Stimulated activated CD4-positive, alpha-beta T cell treated with anti-CD3 and anti-CD28 coated beads, Interleukin-4, amount 100 ng/mL, for 4 hours (primary cell): ENCODE measurements at places on chromosomes 4 and X.

DNA sequence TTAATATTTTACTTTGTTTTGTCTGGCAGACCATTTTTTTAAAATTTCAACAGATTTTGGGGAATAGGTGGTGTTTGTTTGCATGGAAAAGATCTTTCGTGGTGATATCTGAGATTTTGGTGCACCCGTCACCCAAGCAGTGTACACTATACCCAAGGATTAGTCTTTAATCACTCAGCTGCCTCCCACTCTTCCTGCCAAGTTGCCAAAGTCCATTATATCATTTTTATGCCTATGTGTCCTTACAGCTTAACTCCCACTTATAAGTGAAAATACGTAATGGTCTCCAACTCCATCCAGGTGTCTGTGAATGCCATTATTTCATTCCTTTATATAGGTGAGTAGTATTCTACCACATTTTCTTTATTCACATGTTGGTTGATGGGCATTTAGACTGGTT, 281.7 kb upstream of the GK2 start:
- DNase-seq = no peak

DNA sequence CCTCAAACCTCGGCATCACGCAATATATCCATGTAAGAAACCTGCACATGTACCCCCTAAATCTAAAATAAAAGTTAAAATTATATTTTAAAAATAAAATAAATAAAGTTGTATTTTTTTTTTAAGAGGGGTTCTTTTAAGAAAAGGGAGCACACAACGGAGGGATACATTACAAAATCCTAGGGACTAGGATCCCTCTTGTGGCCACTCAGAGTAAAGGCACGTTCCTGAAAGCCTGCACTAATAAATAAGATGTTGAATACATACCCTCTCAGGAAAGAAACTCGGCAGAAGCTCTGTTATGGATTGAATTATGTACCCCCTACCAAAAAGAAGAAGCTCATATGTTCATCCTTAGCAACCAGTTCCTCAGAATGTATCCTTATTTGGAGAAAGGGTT, 50.9 kb upstream of the PRDX4 start:
- DNase-seq = no peak

DNA sequence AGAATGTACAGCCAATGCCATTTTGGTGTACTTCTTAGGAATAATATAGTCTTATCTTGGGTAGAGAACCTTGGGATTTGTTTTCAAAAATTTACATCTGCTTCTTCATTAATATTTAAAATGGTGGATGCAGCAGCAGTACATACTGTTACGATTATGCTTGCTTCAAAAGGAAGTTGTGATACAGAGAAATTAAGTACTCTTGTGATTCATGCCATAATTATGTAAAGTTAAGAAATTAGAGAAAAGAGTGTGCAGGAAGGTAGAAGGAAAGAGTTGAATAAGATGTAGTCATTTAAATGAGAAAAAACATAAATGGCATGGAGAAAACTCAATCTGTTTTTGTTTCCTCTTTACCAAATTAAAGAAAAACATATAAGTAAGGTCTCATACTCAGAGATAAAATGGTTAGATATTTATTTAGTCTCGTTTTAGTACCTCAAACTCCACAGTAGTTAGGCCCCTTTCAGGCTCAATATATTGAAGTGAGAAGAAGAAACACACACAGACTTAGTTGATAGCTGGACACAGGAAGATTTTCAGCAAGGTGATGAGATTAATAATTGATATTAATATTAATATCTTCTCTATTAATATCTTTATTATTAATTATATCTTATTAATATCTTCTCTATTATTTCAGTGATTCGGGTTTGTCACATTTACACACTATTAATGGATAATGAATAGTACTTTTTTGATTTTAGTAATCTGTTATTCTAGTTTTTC, 70.1 kb upstream of the HPGD start:
- no peak for DNase-seq

- no peak for DNase-seq
These were observed 5.4 kb upstream of the MSX1 start for GRCh38 chr4:4853921-4854648.

DNA sequence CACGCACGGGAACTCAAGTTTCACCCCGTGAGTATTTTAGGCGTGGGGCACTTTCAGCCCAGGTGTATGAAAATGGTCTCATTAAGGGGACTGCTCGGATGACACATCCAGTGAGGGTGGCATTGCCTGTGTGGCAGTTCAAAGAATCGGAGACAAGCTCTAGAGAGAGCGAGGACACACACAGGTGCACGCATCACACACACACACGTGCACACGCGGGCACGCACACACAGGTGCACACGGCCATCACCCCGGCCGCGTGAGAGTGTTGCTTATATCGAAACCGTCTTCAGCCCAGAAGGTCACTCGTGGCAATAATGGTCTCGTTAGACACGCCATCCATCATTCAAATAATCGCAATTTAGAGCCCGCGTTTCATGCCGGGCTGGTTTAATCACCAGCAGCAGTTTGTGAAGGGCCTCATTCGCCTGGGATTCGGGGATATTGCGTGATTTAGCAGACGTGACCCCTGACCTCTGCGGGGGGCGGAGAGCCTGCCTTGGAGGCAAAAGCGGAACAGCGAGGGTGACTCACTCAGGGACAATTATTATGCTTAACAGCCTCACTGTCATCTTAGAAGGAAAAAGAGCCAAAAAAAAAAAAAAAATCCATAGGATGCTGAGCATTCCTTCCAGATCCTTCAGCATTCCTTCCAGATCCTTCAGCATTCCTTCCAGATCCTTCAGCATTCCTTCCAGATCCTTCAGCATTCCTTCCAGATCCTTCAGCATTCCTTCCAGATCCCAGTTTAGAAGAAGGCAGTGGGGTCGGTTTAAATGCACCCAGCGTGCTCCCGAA, 89.4 kb upstream of the PPP2R3B start:
- no peak for DNase-seq

GRCh38 chrX:151901826-151902225, 10.9 kb upstream of the MAGEA4 start:
- no peak for DNase-seq

DNA sequence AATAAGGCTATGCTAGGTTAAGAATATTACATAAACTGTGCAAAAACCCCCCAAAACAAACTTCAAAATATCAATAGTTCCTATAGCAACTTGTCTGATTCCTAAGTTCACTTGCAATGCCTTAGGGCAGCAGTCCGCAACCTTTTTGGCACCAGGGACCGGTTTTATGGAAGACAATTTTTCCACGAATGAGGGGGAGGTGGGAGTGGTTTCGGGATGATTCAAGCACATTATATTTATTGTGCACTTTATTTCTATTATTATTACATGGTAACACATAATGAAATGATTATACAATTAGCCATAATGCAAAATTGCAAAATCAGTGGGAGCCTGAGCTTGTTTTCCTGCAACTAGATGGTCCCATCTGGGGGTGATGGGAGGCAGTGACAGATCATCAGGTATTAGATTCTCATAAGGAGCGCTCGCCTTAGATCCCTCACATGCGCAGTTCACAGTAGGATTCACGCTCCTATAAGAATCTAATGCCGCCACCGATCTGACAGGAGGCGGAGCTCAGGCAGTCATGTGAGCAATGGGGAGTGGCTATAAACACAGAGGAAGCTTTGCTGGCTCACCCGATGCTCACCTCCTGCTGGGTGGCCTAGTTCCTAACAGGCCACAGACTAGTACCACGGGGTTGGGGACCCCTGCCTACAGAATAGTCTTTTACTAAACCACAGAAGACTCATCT, 39.7 kb downstream of the ACOX3 start:
- DNase-seq = no peak

GRCh38 chr4:153233761-153234371, 29.6 kb downstream of the TRIM2 start:
- DNase-seq = no peak

DNA sequence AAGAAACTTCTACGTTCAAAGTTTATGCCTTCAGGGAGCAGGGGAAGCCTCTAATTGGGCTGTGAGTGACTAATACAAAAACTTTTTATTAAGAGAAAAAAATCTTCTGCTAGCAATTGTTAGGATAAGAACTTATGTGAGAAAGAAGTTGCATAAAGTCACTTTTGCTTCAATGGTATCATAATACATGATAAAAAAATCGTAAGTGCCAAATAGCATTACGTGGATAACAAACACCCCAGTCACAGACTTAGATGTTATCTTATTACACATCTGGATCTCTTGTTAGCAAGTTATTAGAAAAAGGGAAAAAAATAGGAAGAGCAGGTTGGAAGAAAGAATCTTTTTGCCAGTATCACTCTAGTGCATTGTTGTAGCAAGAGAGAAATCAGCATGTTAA, 4.2 kb upstream of the NDST4 start:
- no peak for DNase-seq

- DNase-seq = no peak
These were observed 627.0 kb downstream of the BCOR start for GRCh38 chrX:39470588-39471407.

GRCh38 chr4:147736458-147736857, 4.6 kb downstream of the ARHGAP10 start:
- DNase-seq = no peak

DNA sequence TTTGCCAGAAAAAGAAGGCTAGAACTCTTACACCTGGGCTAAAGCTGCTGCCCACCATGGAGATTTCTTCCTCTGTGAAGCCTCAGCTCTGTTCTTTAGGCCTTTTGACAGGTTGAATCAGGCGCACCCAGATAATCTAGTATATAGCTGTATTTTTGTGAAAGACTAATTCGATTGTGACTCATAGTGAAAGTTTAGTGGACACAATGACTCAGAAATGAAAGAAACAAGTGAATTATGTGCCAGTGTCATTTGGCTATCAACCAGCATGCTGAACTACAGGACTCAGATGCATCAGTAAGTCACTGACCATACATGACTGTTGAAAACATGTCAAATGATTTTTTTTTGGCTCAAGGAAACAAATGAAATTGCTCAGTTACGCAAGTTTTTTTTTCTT, 425.4 kb downstream of the SLITRK2 start:
- DNase-seq = no peak

GRCh38 chr4:167956676-167957075, 135.7 kb upstream of the ANXA10 start:
- DNase-seq = no peak

DNA sequence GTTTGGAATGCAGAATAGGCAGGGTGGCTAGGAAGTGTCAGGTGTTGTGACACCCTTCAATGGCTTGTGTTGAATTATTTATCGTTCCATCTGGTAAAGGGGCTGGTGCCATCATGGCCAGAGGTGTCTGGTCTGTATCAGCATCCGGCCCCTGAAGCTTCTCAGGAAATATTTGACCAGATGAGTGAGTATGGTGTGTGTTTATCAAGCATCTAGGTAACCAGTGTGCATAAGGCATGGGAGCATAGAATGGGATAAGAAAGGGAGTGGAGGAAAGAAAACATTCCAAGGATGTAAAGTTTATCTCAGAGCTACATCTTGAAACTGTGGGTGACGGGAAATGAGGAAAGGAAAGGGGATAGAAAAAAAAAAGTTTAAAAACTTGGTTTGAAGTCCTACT, 109.4 kb downstream of the KLHL4 start:
- no peak for DNase-seq

GRCh38 chr4:33262824-33263223, 2542.7 kb downstream of the PCDH7 start:
- DNase-seq = no peak

- DNase-seq = no peak
These were observed 237.5 kb downstream of the PAPSS1 start for GRCh38 chr4:107482546-107482945.

DNA sequence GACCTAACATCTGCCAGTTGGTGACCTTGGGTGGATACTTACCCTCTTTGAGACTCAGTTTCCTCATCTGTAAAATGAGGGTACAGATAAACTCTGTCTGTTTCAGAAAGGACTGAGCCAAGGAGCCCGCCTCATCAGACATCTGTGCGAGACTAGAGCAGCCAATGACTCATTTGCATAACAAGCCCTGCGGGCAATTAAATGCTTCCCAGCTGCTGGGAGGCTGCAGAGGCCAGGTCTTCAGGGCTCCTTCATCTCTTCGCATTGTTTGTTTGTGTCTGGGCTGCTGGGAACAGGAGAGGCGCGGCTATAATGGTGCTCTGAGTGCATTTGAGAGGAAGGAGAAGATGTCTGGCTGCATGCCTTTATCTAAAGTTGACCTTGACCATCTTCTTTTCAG, 85.0 kb downstream of the ADRA2C start:
- DNase-seq = no peak

DNA sequence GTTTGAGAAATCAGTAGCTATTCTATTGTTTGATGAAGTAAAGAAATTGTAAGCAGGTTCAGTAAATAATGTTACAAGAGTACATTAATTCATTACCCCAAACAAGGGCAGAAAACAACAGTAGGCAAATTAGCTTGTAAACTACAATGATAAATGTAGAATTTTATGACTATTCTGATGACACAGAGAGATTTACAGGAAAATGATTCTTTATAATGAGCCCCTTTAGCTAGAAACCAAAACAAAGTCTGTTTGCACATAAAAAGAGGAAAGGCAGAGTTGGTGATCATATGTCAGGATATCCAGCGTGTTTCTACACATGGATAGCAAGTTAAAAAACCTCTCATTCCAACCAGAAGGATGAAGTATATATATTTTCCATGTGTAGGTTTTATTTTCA, 204.8 kb downstream of the CFAP299 start:
- no peak for DNase-seq

- DNase-seq = no peak
These were observed at the start of gene GPR78 for GRCh38 chr4:8580321-8581093. TSS of gene GPR78 (plus strand) at chr4:8580392. CDS start at chr4:8580983, 591 bp downstream.

GRCh38 chrX:73765776-73766430, 202.9 kb downstream of the CHIC1 start:
- no peak for DNase-seq

DNA sequence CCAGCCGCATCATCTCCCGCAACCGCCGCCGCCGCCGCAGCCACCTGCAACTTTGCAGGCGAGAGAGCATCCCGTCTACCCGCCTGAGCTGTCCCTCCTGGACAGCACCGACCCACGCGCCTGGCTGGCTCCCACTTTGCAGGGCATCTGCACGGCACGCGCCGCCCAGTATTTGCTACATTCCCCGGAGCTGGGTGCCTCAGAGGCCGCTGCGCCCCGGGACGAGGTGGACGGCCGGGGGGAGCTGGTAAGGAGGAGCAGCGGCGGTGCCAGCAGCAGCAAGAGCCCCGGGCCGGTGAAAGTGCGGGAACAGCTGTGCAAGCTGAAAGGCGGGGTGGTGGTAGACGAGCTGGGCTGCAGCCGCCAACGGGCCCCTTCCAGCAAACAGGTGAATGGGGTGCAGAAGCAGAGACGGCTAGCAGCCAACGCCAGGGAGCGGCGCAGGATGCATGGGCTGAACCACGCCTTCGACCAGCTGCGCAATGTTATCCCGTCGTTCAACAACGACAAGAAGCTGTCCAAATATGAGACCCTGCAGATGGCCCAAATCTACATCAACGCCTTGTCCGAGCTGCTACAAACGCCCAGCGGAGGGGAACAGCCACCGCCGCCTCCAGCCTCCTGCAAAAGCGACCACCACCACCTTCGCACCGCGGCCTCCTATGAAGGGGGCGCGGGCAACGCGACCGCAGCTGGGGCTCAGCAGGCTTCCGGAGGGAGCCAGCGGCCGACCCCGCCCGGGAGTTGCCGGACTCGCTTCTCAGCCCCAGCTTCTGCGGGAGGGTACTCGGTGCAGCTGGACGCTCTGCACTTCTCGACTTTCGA, 654 bp downstream of the ATOH1 start:
- DNase-seq = no peak

GRCh38 chr4:5019274-5019673, at the start of gene CYTL1:
TSS of gene CYTL1 (minus strand) at chr4:5019458. CDS start at chr4:5019445, 13 bp downstream.
- no peak for DNase-seq

GRCh38 chrX:101191217-101191750, 28.3 kb upstream of the DRP2 start:
- no peak for DNase-seq
